ENCODE measurements at places on chromosomes 12 and 14. TPM values are rescaled to one million over a fixed set of nuclear protein-coding genes. Genes with fewer than 3 reads are reported as not detected.

SIRT4 gene
- 1.4 TPM for total RNA-seq

RPS6KA5 gene
- total RNA-seq: 12.7 TPM

TOMM20L gene
- total RNA-seq: not detected

KRT85 gene
- total RNA-seq: not detected

FSCB gene
- total RNA-seq: not detected

INTS13 gene
- 39.5 TPM for total RNA-seq

OTOGL gene
- not detected for total RNA-seq

VPS33A gene
- 35.6 TPM for total RNA-seq

KLRB1 gene
- not detected for total RNA-seq

ASIC1 gene
- total RNA-seq: 0.59 TPM

MANSC4 gene
- total RNA-seq: not detected

PTMS gene
- 11.8 TPM for total RNA-seq

MYF5 gene
- total RNA-seq: not detected

EPYC gene
- total RNA-seq: not detected

NKX2-1 gene
- total RNA-seq: not detected

SLC16A7 gene
- 30.7 TPM for total RNA-seq

GPR135 gene
- 10.9 TPM for total RNA-seq

HOXC9 gene
- 0.42 TPM for total RNA-seq

KRT83 gene
- not detected for total RNA-seq

CYP27B1 gene
- 6.6 TPM for total RNA-seq

PZP gene
- total RNA-seq: not detected

VASH1 gene
- not detected for total RNA-seq

FZD10 gene
- total RNA-seq: not detected

CSRP2 gene
- total RNA-seq: not detected

RAB35 gene
- 85.9 TPM for total RNA-seq

ARMH4 gene
- not detected for total RNA-seq

SDR9C7 gene
- not detected for total RNA-seq

GPR137C gene
- 3.2 TPM for total RNA-seq

BTBD7 gene
- total RNA-seq: 23.5 TPM

WNT1 gene
- not detected for total RNA-seq

TMEM116 gene
- 13.1 TPM for total RNA-seq

TMEM30B gene
- total RNA-seq: not detected

KNTC1 gene
- 195 TPM for total RNA-seq

TIGAR gene
- total RNA-seq: 18.2 TPM
